CD4-positive, alpha-beta T cell treated with Interferon gamma for 1 hour (primary cell): ENCODE measurements at places on chromosomes 7 and 10.
A peak's percentile ranks its signal among the peaks of the same experiment; 100 is the strongest.

DNA sequence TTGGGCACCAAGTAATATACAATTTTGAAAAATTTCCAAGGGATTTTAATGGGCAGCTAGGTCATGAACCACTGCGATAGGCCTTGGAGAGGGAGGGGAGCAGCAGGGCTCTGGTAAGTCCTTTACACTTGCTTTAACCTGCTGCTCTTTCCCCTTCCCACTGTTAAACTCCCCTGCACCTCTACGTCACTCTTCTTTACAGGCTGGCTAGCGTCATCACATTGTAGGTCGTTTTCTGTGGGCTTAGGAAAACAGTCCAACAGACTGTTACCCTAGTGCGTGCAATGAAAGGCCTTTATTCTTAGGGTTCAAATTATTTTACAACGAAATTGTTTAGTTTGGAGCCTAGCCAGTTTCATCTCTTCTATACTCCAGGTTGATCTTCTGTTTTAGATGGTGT, 235.7 kb downstream of the AUTS2 start:
- DNase-seq = no peak

DNA sequence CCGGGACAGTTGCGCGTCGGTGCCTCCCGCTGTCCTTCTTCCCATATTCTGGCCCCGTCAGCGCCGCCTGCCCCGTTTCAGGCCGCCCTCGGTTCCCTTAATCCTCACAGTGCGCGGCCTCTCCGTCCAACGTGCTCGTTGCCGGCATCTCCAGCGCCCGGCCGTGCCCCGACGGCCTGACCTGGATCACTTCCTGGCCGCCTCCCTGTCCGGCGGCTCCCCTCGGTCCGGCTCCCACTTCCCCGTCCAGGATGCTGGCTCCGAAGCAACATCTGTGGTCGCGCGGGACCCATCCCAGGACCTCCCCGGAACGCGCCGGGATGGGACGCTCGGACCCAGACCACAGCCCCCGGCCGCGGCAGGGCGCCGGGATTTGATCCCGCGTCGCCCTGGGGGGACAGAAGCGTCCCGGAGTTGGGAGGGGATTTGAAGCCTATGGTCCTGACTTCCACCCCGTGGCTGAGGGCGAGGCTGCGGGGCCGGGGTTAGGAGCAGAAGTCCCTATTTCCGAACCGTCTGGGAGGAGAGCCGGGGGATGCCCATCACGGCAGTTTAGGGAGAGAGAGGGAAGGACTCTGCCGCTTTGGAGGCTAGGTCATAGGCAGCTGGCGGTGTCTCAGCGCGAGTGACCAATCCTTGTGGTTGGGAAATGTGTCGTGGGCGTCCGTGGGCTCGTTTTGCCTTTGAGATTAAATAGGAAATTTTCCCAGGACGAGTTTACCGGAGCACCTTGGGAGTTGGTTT, 53.8 kb downstream of the KCTD7 start:
- peak; percentile 4 for DNase-seq

DNA sequence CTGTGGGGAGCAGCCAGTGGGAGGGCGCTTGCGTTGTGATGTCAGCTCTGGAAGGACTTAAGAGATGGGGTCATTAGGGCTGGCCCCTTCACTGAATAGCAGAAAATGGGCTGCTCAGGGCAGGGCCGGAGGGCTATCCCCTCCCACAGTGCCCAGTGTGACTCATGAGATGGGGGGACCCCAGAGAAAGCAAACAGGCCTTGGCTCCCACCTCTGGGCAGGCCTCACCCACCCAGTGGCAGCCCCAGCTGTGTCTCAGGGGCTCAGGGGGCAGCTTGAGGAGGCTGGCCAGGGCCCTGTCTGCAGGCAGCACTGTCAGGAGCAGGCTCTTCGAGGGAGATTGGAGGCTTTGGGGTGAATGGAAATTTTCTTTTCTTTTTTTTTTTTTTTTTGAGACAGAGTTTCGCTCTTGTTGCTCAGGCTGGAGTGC, 168.3 kb downstream of the SLIT1 start:
- no peak for DNase-seq

GRCh38 chr10:104650072-104650471, 9.0 kb downstream of the SORCS3 start:
- no peak for DNase-seq

- no peak for DNase-seq
Observed at GRCh38 chr10:73494213-73494612, 1.6 kb downstream of the PPP3CB start.

- no peak for DNase-seq
Observed at GRCh38 chr10:100009283-100009792, 409 bp downstream of the DNMBP start.

GRCh38 chr10:101525848-101526247, 62.2 kb downstream of the POLL start:
- no peak for DNase-seq

- no peak for DNase-seq
Observed at GRCh38 chr7:127904670-127904985, 126.6 kb downstream of the LRRC4 start.

DNA sequence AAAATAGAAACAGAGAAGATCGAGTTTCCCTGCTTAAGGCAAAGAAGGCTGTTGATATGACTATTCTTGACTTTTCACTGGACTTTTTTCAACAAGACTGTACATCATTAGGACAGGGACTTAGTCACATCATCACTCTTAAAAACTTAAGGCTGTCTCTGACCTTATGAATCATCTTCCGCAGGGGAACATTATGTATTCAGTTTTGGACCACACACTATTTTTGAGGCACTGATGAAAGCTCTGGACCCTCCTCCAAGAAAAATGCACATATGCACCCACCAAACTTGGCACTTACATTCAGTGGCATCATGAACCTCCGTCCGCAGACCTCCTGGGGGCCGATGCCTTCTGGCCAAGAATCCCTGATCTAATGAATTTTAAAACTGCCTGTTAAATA, 96.4 kb downstream of the CALD1 start:
- no peak for DNase-seq

DNA sequence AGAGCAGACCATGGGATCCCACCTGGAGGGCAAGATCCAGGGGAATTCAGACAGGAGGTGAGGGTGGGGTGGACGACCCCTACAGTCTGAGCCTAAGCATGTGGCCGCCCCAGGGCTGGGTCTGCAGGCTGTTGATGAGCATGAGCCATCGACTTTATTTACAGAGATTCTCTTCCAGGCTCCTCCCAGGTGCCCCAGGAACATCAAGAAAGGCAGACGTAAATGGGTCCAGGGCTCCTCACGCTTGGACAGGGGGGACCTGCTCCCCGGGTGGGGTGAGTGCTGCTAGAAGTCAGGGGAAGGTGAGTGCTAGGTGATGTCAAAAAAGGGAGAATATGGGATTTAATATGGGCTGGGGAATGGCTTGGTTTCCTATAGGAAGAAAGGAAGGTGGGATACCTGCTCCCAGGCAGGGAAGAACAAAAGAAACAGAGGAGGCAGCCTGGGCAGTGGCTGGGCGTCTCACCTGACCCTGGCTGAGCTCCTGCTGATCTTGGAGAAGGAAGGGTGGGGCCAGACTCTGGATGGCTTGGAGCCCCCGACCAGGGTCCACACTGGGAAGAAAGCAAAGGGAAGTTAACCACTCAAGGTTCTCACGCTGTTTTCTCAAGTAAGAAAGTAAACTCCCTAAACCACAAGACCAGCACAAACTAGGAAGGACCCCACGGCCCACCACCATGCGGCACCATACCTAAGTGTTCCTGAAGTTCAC, 162.1 kb upstream of the SHH start:
- DNase-seq = no peak

DNA sequence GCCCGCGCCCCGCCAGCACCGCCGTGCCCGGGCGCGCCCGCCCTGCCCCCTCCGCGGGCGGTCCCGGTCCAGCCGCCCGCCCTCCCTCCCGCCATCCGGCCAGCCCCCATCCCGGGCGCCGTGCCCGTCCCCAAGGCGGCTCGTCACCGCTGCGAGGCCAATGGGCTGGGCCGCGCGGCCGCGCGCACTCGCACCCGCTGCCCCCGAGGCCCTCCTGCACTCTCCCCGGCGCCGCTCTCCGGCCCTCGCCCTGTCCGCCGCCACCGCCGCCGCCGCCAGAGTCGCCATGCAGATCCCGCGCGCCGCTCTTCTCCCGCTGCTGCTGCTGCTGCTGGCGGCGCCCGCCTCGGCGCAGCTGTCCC, at the start of gene HTRA1:
TSS of gene HTRA1 (plus strand) at position 187 of the 362 bp plus-strand sequence. CDS start at position 287, 100 bp downstream.
- no peak for DNase-seq

- no peak for DNase-seq
Observed at GRCh38 chr10:129039406-129040370, 427.4 kb upstream of the MGMT start.

DNA sequence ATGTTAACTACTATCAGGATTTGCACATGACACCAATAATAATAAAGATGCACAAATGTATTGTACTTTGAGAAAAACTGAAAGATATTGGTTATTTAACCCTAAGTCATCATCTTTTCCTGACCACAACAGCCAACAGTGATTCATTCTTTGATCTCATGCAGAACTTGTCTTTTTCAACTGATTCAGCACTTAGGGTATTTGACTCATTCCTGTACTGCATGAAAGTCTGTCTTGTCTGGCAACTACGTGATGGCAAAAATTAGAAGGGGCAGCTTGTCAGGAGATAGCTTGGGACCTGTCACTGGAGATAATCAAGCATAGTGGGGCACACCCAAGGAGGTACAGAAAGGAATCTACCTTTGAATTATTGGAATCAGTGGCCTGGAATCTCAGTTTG, 77.8 kb upstream of the LRRC17 start:
- no peak for DNase-seq

DNA sequence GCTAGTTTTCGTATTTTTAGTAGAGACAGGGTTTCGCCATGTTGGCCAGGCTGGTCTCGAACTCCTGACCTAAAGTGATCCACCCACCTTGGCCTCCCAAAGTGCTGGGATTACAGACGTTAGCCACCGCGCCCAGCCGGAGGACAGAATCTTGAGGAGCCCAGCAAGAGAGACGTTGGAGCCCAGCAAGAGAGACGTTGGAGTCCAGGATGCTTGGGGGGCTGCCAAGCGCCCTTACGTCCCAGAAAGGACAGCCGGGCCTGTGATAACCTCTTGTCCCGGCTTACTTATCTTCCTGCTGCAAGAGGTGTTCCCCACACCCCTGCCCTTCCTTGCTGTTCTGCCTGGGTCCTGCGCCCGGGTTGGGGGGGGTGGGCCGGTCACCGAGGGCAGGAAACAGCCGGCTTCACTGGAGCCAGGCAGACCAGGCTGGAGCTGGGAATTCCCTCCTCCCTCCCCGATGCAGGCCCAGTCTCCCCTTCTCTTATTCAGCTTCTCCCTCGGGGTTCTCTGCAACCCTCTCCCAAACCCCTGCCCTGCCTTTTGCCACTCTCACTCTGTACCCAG, 1.9 kb upstream of the EPHB4 start:
- no peak for DNase-seq

- no peak for DNase-seq
Observed at GRCh38 chr10:78310481-78311080, 276.9 kb downstream of the RPS24 start.

GRCh38 chr10:7374795-7375194, 36.0 kb downstream of the SFMBT2 start:
- DNase-seq = no peak

GRCh38 chr10:91800182-91800581, 2.0 kb downstream of the TNKS2 start:
- no peak for DNase-seq
